CD4-positive, alpha-beta T cell treated with Interleukin-17A for 1 hour (primary cell): ENCODE measurements at places on chromosomes 5 and 9.

DNA sequence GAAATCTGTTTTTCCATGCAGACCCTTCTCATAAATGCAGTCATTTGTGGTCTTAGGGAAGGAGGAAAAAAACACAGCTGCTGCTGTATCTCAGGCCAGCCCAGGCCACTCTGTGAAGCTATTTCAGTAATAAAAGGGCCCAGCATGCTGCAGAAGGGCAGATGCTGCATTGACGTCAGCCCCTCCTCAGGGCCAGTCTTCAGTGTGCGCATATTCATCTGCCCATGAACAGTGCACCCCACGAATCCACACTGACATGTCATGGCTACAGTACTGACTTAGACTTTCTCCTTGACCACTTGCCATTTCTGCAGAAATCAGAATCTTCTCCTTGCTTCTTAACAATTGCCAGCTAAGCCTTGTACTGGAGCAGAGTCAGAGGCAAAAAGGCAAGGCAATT is 304.7 kb downstream of the GABRG2 start:
- DNase-seq, result no peak

DNA sequence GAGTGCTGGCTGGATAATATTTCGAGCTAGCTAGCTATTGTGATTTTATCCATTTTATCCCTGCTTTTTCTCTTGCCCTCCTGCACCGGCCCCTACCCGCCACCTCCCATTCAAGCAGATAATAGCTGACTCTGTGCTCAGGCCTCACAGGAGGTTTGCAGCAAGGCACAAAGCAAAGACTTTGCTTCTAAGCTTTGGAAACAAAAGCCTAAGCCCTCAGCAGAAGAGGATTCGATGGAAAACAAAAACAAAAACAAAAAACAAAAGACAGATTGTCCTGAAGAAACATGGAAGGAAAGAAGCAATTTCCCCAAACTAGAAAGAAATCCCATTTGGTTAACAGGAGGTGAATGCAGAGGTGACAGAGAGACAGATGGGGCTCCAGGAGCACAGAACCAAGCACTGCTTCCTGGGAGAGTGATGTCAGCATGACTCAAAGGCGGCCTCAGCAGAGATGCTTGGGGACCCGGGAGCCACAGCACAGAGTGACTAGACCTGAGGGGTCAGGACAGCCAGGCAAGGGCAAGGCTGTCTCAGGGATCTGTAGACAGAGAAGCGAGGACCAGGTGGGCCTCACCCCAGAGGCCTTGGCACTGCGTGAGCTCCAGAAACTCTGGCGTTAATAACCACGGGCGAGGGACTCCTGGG is 28.4 kb downstream of the MTX3 start:
- DNase-seq, result no peak

GRCh38 chr9:7983490-7983889 is 183.9 kb upstream of the DMAC1 start:
- no peak for DNase-seq

DNA sequence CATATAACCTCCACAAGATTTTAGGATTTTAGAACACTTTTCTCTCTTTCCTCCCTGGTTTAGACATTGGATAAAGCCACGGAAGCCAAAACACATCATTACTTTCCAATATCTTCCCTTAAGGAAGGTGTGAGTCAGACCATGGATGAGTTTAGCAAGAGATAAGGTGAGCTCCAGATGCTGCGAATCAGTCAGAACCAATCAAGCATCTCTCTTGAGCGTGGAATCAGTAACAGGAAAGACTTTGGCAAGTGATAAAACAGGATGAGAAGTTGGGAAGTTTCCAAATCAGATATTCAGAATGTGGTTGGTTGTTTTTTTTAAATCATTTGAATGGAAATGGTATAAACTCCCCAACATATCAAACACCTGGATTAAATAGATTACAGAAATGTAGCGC is 397.8 kb downstream of the EFNA5 start:
- DNase-seq, result no peak

DNA sequence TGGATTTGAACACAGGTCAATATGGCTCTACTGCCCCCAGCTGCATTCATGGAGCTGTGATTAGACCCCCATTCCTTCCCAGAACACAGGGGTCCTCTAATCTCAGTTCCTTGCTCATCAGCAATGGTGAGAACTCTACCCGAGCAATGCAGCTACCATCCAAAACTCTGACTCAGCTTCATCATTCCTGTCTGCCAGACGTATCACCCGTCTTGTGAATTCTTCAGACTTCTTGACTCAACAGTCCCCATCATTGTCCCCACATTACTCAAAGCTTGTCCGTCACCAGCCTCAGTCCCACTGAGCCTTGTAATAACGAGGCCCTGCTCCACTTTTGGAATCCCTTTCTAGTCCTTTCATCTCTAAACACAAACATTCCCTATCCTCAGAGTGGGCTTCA is 36.3 kb upstream of the STX17 start:
- no peak for DNase-seq

GRCh38 chr9:76374783-76375559 is 19.3 kb downstream of the RFK start:
- no peak for DNase-seq

GRCh38 chr9:98791608-98792490 is 4.5 kb downstream of the ANKS6 start:
- no peak for DNase-seq

DNA sequence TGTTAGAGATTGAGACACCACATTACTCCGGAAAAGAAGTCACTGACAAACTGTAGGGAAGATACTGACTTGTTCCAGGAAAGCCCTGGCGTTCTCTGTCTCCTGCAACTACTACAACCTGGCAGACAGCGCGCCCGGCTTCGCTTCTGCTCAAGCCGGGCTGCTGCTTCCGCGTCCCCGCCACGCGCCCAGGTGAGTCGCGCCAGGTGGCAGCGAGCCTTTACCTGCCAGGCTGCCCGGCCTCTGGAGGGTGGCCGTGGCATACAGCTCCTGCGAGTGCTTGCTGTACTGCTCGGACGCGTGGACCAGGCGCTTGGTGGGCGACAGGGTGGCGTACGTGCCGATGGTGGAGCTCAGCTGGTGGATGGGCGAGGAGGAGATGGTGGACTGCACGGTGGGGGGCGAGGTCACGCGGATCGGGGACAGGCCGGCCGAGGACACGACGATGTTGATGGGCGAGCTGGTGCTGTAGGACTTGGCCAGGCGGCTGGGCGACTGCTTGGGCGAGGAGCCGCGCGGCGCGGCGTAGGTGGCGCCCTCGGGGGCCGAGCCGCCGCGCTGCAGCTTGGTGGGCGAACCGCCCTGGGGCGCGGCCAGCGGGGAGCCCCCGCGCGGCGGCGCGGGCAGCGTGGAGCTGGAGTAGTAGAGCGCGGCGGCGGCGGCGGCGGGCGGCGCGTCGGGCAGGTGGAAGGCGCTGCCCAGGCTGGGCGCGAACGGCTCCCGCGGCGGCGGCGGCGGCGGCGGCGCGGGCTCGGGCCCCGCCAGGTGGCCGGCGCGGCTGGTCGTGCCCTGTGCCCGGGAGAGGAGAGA is 519.6 kb downstream of the CTNND2 start:
- DNase-seq, result no peak

GRCh38 chr9:76562511-76562911 is 103.5 kb downstream of the GCNT1 start:
- no peak for DNase-seq

GRCh38 chr5:109982966-109983534 is 293.3 kb downstream of the MAN2A1 start:
- no peak for DNase-seq

DNA sequence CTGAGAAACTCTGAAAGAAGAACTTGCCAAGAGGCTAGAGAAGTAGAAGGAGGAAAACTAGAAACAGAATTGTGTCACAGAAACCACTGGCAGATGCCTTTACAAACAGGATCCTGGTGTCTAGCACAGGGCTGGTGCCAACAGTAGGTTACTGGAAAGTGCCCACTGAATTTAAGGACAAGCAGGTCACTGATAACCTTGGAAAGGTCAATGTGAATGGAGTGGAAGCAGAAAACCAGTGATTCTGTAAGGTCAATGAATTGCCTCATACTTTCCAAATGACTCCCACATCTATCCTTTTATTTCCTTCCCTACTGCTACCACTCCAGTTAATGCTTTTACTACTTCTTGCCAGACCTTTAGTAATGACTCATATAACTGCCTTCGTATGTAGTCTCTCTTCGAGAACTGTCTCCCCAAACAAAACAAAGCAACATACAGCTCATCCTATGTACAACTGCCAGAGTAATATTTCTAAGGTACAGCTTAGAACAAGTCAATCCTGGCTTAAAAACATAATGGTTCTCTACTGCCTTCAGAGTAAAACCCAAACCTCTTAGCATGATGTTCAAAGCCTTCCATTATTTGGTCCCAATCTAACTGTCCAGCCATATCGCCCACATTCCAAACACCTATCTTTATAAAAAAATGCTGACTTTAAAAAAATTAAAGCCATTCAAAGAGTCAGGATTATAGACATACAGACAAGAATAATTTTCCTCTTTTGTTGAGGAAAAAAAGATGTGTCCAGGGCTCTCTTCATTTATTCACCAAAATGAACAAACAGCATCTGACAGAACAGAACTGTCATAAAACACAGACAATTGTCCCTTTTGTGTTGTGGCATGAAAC is 52.5 kb downstream of the NR3C1 start:
- DNase-seq, result no peak

- DNase-seq, result no peak
Measured at GRCh38 chr5:23332650-23333251, 174.7 kb upstream of the PRDM9 start.

- DNase-seq, result no peak
Measured at GRCh38 chr5:89628876-89629635, 746.1 kb upstream of the MEF2C start.

GRCh38 chr9:16637911-16638310 is 232.6 kb downstream of the BNC2 start:
- no peak for DNase-seq

DNA sequence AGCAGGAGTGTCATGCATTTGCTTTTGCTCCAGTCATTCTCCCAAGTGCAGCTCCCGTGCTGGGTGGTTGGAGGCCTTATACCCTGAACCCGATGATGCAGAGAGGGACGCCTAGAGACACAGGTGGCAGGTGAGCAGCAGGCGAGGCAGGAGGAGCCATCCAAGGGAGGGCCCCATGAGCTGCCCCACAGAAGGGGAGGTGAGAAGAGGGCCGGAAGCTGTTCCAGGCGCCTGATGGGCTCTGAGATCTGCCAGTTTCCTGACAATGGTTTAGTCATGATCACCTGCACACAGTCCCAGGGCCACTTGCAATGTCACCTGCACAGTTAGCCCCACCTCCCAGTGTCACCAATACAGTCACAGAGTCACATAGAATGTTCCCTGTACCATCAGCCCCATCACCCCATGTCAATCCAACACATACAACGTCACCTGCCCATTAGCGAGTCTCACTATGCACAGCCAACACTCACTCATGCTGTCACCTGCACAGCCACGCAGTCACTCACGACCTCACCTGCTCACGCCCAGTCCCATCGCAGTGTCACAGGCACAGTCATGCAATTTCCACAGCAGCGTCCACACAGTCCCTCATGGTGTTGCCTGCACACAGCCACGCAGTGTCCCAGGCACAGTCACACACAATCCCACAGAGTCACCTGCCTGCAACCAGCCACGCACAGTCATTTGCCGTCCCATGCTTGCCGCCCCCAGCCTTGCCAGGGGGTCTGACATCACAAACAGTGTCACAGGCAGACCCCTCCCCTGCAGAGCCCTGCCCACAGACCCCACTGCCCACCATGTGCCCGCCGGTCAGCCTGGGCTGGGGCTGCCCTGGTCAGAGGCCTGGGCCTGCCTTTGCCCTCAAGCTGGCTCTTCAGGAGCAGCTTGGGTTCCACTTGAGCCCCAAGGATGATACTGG is 113.4 kb downstream of the LHX2 start:
- DNase-seq, result no peak

DNA sequence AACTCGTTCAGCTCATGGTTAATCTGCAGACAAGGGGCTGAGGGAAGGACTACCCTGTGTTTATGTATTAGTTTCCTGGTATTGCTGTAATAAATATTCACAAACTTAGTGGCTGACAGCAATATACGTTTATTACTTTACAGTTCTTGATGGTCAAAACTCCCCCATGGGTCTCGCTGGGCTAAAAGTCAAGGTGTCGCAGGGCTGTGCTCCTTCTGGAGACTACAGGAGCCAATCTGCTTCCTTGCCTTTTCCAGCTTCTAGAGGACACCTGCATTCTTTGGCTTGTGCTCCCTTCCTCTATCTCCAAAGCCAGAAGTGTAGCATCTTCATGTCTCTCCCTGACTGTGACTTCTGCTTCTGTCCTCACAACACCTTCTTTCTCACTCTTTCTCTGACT is 653.8 kb upstream of the RIOK2 start:
- no peak for DNase-seq

- DNase-seq, result no peak
Measured at GRCh38 chr5:38569180-38569579, 12.7 kb upstream of the LIFR start.

DNA sequence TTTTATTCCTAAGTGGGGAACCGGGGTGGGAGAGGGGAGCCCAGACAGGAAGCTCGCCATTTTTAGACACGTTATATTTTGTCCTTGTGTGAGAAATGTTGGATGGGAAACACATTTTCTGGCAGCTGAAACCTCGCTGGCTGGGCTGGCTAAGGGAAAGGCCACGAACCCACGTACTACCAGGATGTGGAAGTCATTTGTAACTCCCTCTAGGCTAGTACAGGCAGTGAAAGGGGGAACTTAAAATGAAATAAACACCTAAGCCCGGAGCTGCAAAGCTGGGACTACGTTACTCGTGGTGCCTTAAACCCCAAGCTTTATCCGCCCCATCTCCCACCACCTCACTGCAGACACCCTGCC is 42.5 kb downstream of the TMEM174 start:
- no peak for DNase-seq

DNA sequence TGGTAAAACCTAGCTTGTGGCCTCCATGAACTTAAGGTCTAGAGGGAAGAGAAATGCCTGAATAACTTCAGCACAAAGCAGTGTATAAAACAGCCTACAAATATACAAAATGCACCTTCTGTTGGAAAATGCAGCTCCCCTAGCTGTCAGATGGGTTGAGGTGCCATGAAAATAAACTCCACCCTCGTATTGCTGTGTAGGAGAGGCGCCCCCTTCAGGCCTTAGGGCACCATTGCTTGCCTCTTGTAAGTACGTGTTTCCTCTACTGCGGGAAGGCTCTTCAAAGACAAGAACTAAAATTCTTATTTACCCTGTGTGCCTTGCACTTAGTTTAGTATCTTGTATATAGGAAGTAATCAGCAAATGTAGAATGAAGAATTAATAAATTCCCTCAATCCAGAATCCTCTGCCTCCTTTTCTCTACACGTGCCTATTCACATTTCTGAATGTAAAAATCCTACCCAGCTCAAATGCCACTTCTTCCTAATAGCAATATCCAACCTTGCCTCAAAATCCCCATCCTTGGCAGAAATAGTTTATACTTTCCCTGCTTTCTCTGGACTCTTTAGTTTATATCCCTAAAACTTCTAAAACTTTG is 393.7 kb upstream of the PDE4D start:
- DNase-seq, result peak; percentile 1

GRCh38 chr9:106526716-106527204 is 336.2 kb upstream of the ZNF462 start:
- no peak for DNase-seq
